ENCODE measurements at places on chromosomes 16 and 17.

DNA sequence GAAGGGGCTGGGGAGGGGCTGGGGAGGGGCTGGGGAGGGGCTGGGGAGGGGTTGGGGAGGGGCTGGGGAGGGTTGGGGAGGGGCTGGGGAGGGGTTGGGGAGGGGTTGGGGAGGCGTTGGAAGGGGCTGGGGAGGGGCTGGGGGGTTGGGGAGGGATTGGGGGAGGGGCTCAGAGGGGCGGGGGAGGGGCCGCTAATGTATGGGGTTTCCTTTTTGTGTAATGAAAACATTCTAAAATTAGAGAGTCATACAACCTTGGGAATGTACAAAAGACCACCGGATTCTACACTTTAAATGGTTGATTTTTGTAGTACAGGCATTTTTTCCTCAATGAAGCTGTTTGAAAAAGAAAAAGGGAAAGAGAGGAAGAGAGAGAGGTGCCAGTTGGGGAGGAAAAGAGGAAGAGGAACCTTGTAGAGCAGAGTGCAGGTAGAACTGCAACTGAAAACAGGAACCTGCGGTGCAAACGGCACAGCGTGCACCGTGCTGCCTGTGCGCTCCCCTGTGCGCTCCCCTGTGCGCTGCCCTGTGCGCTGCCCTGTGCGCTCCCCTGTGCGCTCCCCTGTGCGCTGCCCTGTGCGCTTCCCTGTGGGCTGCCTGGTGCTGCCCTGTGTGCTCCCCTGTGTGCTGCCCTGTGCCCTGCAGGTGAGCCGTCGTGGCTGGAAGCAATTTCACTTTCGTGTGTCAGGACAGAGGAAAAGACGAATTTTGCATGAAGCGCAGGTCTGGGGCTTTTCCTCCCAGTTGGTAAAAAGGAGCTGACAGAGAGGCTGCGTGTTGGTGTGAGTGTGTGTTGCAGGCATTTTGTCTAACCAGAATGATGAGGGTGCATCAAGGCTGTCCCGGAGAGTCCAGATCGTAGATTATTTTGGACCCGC is 40.8 kb downstream of the METRNL start:
- DNase-seq = no peak

- no peak for DNase-seq
Observed at GRCh38 chr17:7223375-7223774, 3.6 kb downstream of the ACADVL start.

DNA sequence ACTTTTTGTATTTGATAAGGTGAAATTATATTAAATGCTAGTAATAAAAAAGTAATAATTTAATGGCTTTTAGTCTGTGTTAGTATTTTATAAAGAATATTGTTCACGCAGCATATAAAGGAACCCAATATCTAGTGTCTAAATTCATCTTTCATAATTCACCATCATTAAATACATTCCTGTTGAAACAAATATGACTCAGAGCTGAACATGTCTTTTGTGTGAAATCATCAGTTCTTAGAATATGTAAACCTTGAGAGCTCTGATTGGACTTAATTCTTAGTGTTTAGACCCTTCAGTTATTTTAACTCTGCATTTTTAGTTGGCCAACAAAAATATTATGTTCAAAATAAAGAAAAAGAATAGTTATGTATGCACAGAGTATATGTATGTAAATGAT is 71.8 kb downstream of the ABHD15 start:
- no peak for DNase-seq

GRCh38 chr17:36072431-36073121 is 8.5 kb downstream of the CCL18 start:
- DNase-seq = peak; percentile 24

DNA sequence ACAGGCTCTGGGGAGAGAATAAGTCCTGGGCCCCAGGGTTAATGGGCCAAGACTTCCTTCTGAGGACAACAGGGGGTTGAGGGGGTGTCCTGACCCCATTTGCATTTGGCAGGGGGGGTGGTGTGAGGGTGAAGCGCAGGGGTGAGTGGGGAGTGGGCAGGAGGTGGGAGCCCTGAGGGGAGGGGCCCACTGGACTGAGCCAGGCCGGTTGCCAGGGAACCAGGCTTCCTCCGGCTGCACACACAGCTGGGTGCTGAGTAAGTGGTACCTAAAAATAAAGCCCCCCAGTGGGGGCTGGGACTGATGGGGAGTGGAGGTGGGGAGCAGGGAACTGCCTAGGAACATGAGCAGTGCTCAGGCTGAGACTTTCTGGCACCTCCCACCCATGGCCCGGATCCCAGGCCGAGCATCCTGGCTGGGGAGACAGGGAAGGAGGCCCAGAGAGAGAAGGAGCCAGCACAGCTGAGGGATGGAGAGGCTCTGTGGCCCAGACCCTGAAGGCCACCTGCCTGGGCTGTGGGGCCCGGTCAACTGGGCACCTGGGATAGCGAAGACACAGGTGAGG is 7.5 kb upstream of the RASD1 start:
- no peak for DNase-seq

DNA sequence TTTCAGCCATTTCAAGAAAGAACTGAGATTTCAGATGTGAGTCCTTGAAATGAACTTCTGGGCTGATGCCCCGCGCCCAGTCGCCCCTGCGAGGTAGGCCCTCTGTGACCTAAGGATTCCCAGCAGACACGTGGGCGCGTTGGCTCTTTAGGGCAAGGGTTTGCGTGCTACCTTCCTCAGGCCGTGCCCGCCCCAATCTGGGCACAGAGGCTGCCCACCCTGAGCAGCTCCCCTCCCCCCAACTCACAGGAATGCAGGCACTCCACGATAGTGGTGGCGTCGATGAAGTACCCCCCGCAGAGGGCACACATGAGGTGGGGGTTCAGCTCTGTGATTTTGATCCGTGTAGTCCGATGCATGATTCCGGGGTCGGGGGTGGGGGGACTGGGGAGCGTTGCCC is 8.1 kb downstream of the PCGF2 start:
- no peak for DNase-seq

DNA sequence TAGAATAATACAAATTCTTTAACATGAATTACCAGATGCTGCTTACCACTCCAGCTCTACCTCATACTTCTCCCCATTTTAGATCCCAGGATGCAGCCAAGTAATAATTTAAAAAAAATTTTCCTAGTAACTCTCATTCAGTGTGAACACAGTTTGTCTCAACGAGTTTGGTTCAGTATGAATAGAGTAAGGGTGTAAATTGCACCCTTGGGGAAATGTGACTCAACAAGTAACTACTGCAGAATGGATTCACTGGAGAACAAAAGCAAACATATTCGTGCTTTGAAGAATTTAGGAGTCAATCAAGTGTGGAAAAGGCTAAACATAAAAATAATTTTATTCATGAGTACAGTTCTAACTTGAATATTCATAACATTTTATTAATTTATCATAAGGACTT is 23.0 kb downstream of the KCNJ16 start:
- no peak for DNase-seq

DNA sequence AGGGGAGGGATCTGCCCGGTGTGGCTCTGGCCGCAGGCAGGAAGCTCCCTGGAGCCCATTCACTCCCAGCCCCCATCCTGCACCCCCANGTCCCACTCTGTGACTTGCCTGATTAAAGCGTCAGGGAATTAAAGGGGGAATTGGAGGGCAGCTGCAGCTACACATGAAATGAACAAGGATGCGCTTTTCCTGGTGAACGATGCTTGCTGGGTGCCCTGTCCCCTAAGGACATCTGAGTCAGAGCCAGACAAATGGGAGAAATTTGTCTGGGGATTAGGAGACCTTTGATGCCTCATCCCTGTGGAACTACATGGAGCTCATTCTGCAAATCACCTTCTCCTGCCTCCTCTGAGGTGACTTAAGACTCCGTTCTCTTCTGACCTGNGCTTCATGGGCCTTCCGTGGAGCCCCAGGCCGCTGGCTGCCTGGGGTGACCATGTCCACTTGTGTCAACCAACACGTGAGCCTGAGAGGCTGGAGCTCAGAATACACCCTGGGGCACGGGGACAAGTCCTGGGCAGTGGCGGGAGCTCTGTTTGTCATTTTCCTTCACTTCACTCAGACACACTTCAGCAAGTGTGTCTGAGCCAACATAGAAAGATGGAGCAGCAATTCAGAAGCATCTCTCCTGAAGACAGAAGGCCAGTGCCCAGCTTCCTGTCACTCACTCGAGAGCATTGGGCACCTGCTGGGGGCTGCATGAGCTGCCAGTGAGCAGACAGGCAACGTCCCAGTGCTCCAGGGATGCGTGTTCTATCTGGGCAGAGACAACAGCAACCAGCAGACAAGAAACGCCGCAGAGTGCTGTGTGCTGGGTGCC is 54.1 kb downstream of the METRNL start:
- no peak for DNase-seq

- no peak for DNase-seq
Observed at GRCh38 chr16:22394121-22394520, 19.7 kb upstream of the CDR2 start.

GRCh38 chr16:87337262-87337771 is 20.1 kb upstream of the C16orf95 start:
- no peak for DNase-seq

- DNase-seq = no peak
Observed at GRCh38 chr16:48494742-48495141, 109.5 kb upstream of the SIAH1 start.

DNA sequence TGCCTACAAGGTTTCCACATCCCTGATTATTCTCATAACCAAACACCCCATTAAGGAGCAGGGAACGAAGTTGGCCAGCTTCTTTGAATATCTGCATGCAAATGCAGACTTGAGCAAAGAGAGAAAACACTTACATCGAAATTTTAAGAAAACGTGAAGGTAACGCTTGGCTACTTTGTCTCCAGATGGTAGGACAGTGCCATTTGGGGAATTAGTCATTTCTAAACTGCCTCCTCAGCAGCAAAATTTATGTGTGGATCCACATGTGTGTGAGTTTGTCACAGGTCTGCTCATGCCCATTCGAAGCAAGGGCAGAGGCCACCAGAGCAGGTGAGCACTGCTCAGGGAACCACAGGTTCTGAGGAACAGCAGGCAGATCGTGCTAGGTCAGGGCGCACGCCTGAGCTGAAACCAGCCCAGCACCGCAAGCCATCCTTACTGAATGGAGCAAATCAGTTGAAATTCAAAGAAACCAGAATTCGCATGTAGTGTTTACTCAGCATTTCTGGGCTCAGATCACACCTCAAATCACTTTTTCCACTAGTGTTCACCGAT is 80.1 kb downstream of the SOCS1 start:
- no peak for DNase-seq

DNA sequence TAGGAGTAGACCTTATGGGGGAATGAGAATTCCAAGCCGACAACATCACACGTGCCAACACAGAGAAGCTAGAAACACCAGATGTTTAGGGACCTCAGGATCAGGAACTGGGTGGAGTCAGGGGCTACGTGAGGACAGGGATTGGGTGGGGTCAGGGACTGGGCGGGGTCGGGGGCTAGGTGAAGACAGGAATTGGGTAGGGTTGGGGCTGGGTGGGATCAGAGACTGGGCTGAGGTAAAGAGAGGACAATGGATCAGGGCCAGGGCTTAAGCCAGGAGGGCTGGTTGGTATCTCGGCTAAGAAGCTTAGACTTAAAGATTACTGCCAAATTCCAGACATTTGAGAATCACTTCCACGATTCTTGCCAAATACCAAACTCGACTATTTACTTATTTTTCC is 11.6 kb downstream of the TEKT5 start:
- no peak for DNase-seq

GRCh38 chr16:65523283-65523944 is 401.6 kb upstream of the CDH11 start:
- DNase-seq = no peak

DNA sequence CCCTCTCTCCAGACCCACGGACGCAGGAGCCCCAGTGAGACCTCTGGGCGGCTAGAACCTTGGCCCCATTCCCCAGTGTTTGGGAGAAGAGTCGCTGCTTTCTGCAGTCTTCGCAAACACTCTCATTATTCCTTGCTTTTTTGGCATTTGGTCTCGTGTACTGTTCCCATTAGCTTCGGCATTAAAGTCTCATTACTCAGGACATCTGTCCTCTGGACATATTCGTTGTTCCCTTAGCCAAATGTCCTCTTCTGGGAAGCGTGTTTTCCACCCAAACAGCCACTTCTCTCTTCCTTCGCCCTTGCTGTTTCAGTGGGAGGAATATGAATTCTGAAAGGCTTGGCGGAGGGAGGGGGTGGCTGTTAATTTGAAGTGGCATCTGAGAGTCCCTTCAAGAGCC is 11.1 kb downstream of the SHISA6 start:
- DNase-seq = no peak

GRCh38 chr17:81229666-81229920 is 6.8 kb upstream of the CEP131 start:
- DNase-seq = no peak

GRCh38 chr16:50464325-50465290 is 83.6 kb upstream of the NKD1 start:
- no peak for DNase-seq

DNA sequence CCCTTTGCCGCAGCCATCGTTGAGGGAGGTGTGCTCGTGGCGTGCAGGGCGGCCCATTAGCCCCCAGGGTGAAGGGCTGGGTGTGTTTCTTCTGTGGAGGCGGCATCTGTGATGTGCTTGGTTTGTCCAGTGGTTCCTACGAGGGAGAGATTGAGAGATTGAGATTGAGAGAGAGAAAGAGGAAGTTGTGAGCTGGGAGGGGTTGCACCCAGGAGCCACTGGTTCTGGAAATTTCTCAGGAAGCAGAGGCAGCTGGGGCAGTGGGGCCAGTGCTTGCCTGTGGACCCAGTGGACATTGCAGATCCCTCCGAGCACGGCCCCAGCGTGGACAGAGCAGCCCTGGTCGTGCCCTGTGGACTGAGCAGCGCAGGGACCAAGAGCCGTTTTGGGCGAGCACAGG is 72.0 kb upstream of the ZNF750 start:
- no peak for DNase-seq

- no peak for DNase-seq
Observed at GRCh38 chr17:49597928-49598655, 22.4 kb downstream of the NXPH3 start.

GRCh38 chr17:18111330-18111971 is 2.9 kb downstream of the MYO15A start:
- no peak for DNase-seq

DNA sequence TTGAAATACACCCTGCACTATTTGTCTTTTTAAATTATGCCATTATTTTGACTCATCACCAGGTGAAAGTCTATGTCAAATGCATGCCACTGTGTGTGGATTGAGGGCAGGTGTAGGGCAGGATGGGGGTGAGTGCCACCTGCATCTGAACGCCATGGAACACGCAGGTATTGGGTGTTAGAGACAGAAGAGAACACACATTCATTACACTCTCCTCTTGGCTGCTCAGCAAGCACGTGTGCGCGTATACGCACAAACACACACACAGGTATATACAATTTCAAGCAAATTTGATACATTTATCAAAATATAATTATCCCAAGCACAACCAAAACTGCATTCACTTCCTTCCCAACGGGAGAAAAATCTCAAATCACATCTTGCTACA is 268.9 kb downstream of the NTN1 start:
- DNase-seq = no peak

- DNase-seq = no peak
Observed at GRCh38 chr17:3722716-3723115, 987 bp upstream of the HASPIN start.

DNA sequence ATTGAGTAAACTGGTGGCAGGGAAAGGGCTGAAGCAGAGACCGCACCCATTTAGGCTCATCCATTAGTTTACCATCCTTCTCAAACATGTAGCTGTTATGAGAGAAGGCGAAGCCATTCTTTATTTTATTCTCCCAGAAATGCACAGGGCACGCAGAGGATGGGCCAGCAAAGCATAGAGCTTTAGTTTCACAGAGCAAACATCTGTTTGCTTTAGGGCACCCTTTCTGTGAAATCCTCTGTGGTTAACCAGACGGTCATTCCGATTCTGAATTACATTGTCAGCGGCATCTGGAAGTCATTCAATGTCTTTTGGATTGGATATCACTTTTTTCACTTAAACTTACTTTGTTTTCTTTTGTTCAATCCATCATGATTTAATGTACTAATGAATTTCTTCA is 96.0 kb downstream of the TOX3 start:
- DNase-seq = no peak

GRCh38 chr16:23423496-23424049 is 29.4 kb downstream of the COG7 start:
- DNase-seq = peak; percentile 76
